ENCODE measurements at places on chromosomes 1 and 21.

DNA sequence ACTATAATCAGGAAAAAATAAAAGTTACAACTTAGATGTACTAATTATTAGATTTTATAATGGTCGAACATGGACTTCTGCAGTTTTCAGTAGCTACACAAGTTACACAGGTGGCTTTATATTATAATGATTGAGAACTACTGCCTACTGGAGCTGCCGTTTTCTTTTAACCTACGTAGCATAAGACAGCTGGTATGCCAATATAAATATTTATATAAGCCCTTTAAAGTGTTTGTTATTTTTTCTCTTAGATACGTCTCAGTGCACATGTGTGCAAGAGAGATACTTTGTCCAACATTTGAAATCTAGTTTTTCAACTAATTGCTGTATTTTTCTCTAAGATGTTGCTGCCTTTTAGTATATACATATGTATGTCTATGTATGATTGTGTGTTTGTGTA lies 42.4 kb downstream of the PDC start:
- DNase-seq: no peak

DNA sequence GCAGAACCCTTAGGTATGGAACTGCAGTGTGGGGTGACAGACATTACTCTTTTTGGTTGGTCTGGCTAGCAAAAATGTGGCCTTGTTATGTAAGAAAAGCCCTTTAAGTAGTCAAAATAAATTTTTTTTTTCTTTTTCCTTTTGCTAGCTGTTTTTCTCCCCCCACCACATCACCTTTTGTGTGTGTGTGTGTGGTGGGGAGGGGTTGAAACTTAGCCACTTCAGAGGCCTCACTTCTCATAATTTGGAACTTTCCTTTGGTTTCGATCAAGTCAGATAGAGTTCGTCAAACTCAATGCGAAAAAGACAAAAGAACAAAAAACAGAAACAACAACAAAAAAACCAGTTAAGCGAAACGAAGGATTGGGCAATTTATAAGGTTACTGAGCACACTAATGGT lies 1.9 kb upstream of the PRMT2 start:
- DNase-seq: no peak

- DNase-seq: no peak
Measured at GRCh38 chr1:65881067-65881594, 88.4 kb downstream of the PDE4B start.

DNA sequence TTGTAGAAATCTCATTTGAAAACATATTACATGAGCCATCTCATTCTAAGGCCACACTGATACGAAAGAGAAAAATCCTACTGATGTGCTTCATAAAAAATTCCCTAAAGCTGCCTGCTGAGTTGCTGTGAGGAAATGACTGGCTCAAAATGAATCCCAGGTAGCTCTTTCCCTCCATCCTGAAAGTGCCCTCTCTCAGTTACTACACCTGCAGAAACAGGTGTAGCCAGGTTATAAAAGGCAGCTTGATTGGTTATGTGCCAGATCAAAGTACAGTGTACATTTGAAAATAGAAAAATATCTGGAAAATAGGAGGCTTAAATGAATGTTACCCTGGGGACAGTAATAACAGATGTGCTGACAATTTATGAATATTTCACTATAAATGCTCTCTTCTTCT lies 833.4 kb upstream of the ADGRL4 start:
- no peak for DNase-seq

DNA sequence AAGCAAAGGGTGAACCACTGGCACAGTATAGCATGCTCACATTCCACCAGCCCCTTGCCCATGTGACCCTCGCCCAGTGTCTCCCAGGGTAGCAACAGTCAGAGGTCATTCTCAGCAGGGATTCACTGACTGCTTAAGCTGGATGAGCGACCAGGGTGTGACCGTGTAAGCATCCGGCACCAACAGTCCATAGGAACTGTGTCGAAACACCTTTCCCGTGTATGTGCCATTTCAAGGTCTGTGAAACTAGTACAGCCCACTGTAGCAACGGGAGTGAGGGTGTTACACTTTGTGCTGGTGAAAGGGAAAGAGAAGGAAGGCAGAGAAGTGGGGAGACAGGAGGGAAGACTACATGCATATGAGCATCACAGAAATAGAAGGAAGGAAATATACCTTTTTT lies 10.8 kb downstream of the PIK3C2B start:
- no peak for DNase-seq

GRCh38 chr1:10479296-10479695 lies 4.5 kb downstream of the PEX14 start:
- DNase-seq: no peak

- DNase-seq: peak; percentile 26
Measured at GRCh38 chr1:12454406-12455391, 163.3 kb downstream of the DHRS3 start.

GRCh38 chr1:79188337-79188736 lies 181.8 kb upstream of the ADGRL4 start:
- no peak for DNase-seq

DNA sequence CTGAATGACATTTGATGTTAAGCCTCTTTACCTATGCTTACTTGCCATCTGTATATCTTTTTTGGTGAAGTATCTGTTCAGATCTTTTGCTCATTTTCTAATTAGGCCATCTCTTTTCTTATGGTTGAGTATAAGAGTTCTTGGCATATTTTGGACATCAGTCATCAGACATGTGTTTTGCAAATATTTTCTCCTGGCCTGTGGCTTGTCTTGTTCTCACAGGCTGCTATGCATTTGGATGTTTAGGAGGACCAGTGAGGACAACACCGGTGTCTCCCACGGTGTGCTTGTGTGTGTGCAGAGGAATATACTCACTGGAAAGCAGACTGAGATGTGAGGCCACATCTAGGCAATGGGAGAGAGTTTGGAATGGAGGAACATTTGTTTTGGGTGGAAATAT lies 87.1 kb upstream of the LYST start:
- DNase-seq: no peak

DNA sequence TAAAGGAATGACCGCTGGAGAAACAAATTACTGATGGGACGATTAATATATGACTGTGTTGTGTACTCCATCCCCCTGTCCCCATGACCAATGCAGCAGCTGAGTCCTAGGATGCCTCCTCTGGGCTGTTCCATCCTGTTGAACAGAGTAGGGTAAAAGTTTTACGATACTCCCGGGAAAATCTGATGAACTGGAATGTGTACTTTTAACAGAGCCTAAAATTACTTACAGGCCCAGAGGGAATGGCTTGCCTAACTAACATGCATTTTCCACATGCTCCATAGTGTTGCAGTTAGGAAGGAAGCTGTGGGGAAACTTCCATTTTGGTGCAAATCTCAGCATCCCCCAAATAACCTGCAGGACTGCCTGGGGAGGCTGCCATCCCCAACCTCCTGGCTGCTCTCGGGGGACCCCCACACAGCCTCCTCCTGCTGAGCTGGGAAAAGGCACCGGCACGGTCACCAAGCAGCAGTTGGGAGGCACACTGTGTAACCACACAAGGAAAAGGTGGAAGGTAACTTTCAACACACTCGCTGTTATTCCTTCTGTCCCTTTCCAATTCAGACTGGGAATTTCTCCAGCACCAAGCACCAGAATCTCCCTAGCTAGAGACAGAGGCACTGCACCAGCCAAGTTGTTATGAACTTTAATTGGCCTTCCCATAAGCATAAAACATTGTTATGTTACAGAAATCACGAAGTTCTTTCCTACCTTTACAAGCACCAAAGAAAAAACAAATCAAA lies 97.2 kb downstream of the BCAR3 start:
- DNase-seq: no peak

GRCh38 chr1:7552402-7552801 lies 218.7 kb upstream of the VAMP3 start:
- DNase-seq: no peak

DNA sequence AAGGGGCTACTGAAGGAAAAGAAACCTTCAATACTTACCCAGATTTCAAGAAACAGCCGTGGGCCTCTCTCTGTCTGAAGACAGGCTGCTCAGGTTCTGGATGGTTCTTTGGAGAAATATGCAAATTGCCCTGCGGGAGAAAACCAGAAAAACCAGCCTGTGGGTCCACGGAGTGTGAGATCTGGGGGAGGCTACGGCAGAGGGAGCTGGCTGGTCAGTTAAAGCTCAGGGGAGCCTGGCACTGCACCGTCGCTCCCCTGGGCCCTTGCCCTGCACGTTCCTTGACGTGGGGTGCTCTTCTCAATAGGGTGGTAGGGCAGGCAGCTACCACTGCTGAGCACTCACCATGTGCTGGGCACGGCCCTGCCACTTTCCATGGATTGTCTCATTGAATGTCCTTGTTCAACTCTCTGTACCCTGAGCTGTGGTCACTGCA lies 12.7 kb downstream of the TMCO4 start:
- no peak for DNase-seq

DNA sequence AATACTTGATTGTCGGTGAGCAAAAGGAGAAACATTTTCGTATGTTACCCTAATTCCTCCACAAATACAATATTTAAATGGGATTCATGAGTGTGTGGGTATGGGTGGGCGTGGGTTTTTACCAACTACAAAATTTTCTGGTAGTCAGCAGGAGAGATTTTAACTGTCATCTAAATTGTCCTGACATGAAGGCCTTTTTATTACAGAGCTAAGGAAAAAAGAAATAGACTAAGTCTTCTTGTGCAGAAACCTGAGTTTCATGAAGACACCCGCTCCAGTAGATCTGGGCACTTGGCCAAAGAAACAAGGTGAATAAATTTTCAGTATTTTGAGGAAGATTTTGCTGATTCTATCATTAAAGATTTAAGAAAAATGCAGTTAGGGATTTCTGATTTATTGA lies 752 bp downstream of the RGS18 start:
- no peak for DNase-seq

DNA sequence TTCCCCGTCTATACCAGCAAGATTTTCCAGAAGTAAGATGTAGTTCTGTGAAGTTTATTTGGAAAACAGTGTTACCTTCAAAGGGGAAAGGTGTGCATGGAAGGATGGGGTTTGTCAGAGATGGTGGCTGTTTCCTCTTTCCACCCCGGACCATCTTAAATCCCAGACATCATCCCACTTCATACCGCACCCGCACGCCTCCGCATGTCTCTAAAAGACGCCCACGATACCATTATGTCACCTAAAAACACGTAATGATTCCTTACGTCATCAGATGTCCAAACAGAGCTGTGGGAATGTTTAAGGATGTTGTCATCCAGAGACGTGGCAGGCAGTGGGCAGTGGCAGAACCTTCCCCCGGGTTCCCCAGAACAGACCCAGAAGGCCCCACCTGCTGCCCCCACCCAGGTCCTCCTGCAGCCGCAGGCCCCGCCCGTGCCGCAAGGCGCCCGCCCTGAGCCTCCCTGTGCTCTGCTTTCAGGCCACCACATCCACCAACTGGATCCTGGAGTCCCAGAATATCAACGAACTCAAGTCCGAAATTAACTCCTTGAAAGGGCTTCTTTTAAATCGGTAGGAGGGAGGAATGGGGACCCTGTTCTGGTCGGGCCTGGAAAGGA lies 152.2 kb downstream of the PEX14 start:
- DNase-seq: no peak

GRCh38 chr1:93178418-93178817 lies 1.8 kb downstream of the TMED5 start:
- no peak for DNase-seq

GRCh38 chr1:186575348-186575747 lies 104.9 kb downstream of the PTGS2 start:
- no peak for DNase-seq

GRCh38 chr1:17200756-17201155 lies 4.2 kb upstream of the PADI1 start:
- peak; percentile 58 for DNase-seq

DNA sequence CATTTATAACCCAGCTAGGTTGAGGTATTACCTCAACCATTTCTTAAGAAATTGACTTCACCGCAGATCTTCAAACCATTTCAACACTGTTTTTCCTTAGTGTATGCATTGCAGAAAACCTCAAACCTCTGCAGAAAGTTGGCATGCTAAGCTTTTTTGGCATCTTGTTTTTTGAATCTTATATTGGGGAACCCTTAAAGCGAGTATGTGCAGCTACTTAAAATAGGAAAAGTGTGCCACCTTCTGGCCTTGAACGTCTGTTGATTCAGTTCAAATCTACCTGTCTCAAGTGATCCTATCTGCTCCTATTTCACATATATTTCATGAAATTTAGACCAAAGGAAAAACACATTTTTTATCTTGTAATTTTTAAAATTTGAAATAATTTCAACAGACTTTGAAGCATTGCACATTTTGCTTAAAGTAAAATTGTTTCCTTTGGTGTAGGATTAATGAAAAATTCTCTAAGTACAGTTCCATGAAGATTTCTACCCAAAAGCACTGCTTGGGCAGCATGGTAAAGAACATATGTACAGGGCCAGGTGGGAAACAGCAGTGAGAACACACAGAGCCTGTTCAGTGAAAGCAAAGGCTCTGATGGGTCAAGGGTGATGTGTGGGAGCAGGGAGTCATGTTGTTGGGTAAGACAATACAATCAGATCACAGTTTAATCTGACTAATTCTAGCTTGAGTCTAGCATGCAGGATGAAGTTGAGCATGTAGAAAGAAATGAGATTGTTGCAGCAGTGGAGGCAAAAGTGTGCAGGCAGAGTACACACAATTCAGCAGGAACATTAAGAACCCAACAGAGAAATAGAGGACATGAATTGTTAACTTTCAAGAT lies 17.2 kb downstream of the HENMT1 start:
- peak; percentile 59 for DNase-seq

- no peak for DNase-seq
Measured at GRCh38 chr1:43839056-43839455, 94.5 kb upstream of the ARTN start.

DNA sequence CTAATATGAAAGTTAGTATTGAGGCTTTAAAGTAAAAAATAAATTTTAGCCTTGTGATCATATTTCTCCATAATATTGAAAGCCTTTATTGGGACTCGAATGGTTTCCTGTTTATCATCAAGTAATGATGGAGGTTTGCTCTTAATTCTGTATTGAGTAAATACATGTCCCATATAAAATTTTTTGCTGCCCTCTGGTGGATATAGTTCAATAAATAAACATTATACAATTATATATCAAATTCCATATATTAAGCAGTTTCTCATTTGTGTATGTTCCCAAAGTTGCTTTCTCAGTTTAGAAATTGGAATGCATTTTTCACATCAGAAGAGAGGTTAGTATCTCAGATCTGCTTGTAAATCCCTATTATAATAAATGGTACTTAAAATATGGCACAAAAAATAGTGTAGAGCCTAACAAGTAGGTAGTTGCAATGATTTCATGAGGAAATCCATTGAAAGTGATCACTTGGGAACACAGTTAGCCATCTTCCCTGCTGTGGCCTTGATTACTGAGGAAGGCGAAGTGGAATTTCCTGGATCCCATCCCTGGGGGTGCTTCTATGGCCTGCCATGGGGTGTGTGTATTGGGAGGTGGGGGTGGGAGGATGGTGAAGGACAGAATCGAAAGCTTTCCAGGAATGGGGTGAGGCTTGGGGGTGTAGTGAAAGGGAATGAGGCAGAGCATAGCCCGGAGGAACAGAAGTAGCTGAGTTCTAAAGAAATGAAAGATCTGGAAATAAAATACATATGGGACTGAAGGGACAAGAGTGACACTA lies 84.1 kb upstream of the C21orf91 start:
- peak; percentile 54 for DNase-seq

DNA sequence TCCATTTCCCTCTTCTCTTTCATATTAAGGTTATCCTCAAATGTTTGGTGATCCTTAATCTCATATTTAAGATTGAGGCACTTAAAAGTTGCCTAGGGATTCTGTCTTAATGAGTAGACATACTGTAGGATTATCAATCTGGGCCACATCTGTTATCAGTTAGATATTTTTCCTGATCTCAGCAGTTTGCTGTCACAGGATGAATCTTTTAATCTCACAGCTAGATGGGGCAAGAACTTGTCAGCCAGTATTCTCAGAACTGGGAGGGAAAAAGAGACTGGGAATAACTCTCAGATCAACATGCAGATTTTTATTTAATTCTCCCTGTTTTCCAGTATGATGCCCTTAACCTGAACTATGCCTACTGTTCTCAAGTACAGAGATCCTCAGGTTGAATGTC lies 14.0 kb downstream of the ZNF644 start:
- no peak for DNase-seq
